Forelimb muscle (tissue), 1 donor: ENCODE measurements at places on chromosomes 16 and 17. TPM values are rescaled to one million over a fixed set of nuclear protein-coding genes. Genes with fewer than 3 reads are reported as not detected.

GRCh38 chr17:83067718-83068261, 11.6 kb upstream of the METRNL start:
- DNase-seq, result no peak

- no peak for DNase-seq
Measured at GRCh38 chr17:55063885-55064874, 95.6 kb downstream of the STXBP4 start.

- no peak for DNase-seq
Measured at GRCh38 chr17:51869387-51869786, 289.1 kb downstream of the CA10 start.

DNA sequence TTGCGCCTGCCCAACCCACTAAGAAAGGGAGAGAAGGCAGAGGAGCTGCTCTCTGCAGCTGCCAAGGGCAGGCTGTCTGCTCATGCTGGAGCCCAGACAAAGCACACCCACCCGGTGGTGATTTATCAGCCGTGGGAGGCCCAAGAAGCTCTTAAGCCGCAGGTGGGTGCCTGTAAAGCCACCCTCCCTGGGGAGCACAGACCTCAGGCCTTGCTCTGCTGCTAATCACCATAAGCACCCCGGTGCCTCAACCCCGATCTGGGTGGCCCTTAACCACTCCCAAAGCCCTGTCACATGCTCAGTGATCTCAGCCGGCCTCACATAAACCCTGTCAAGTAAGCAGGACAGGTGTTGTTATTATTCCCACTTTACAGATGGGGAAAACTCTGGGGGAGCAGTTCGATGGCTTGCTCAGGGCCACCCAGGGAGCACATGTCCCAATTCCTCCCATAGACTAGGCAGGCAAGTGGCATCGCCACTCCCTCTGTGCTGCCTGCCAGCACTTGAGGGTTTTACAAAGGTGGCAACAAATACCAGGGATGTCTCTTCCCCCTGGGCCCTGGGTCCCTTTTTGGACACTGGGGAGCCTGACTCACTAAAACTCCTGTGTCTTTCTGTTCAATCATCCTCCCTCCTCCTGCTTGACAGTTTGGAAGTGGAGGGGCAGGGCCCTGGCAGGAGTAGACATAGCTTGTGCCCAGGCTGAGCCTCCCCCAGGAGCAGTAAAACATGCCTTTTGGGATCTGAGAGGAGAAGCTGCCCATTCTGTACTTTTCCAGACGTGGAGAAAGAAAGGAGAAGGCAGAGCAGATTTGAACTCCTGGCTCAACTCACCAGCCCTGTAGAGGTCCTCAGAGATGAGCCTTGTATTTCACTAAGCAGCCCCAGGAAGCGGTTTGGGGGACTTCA, 299.3 kb downstream of the SOX9 start:
- no peak for DNase-seq

GRCh38 chr16:6133009-6133557, 1035.5 kb upstream of the EEF2KMT start:
- DNase-seq, result no peak

DNA sequence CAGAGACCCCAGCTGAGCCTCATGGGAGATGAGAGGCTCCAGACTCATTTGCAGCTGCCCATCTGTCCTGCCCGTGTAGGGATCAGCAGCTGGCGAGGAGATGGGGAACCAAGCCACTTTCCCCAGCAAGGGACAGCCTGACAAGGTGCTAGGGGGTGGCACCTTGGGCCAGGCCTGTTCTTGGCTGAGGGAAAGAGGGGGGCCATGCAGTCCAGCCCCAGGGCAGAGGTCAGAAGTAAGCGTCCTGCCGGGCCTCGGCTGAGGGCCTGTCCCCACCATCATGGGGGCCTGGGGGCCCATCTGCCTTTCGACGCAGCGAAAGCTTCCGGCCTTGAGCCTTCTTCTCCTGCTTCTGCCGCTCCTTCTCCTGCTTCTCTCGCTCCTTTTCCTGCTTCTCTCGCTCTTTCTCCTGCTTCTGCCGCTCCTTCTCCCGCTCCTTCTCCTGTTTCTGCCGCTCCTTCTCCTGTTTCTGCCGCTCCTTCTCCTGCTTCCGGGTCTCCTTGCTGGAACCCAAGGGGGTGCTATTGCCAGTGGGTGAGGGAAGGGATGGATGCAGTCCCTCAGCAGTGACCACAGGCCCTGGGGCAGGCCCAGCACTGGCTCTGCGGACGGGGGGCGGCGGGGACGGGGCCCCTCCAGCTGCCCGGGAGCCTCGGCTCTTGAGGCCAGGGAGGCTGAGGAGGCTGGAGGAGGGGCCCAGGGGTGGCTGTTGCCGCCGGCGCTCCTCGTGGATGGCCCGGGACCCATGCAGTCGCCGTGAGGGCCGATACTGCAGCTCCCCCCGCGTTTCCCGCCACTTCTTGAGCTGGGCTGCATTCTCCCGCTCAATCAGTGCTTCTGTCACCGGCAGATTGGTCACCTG, 2.8 kb upstream of the CD2BP2 start:
- no peak for DNase-seq

GRCh38 chr17:80961541-80962330, 29.9 kb upstream of the CHMP6 start:
- DNase-seq, result no peak

- DNase-seq, result no peak
Measured at GRCh38 chr17:46915596-46915995, 7.4 kb upstream of the GOSR2 start.

GRCh38 chr16:76204249-76204648, 73.0 kb upstream of the CNTNAP4 start:
- no peak for DNase-seq

GRCh38 chr16:3443108-3444031, at the start of the genes NAA60 and ZNF597:
NAA60 (plus strand) TSS chr16:3443680; CDS start chr16:3476228, 32,548 bp downstream.
ZNF597 (minus strand) TSS chr16:3443504; CDS start chr16:3443153, 351 bp downstream.
- peak; percentile 83 for DNase-seq

DNA sequence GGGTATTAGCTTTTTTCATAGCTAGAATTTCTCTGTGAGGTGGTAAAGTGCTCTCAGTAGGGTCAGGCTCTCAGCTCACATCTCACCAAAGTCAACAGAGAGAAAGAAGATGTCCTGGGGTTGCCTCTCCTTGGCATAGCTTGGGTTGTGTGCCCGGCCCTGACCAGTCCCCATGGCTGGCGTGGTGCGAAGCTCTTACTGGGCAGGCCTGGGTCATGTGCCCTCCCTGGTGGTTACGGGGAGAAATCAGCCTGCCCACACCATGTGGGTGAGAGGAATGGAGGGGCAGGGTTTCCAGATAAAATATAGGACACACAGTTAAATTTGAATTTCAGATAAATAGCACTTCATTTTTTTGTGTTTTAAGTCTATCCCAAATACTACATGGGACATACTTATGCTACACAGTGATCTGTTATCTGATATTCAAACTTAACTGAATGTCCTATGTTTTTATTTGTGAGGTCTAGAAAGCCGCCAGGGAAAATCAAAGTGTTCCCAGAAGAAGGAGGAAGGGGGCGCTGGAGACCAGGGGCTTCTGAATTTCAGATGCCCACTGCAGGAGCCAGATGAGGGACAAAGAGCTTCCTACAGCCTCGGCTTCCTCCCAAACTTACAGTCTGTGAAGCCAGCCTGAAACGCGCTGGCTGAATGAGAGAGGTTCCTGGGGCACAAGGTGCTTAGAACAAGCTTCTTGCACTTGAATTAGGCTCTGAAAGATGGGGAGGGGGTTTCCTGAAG, 45.4 kb downstream of the NKD1 start:
- no peak for DNase-seq

- DNase-seq, result no peak
Measured at GRCh38 chr16:74929636-74930035, 55.3 kb downstream of the WDR59 start.

GRCh38 chr16:28932339-28933141, 769 bp downstream of the CD19 start:
- DNase-seq, result no peak

DNA sequence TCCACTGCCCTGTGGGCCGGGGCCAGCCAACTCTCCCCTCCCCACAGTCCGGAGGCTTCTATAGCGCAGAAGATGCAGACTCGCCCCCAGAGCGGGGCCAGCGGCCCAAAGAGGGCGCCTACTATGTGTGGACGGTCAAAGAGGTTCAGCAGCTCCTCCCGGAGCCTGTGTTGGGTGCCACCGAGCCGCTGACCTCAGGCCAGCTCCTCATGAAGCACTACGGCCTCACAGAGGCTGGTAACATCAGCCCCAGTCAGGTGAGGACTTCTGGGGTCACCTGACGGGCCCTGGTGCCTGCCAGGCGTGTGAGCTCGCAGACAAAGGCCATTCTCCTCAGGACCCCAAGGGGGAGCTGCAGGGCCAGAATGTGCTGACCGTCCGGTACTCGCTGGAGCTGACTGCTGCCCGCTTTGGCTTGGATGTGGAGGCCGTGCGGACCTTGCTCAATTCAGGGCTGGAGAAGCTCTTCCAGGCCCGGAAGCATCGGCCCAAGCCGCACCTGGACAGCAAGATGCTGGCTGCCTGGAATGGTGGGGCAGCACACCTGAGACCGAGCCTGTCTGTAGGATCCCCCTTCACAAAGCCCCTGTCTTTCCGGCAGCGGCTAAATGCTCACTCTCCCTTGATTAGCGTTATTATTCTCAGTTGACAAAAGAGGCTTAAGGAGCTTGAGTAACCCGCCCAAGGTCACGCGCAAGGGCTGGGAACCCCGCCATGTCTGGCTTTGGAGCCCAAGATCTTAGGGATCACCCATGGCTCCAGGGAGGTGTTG, 3.9 kb downstream of the SPATA20 start:
- DNase-seq, result no peak

DNA sequence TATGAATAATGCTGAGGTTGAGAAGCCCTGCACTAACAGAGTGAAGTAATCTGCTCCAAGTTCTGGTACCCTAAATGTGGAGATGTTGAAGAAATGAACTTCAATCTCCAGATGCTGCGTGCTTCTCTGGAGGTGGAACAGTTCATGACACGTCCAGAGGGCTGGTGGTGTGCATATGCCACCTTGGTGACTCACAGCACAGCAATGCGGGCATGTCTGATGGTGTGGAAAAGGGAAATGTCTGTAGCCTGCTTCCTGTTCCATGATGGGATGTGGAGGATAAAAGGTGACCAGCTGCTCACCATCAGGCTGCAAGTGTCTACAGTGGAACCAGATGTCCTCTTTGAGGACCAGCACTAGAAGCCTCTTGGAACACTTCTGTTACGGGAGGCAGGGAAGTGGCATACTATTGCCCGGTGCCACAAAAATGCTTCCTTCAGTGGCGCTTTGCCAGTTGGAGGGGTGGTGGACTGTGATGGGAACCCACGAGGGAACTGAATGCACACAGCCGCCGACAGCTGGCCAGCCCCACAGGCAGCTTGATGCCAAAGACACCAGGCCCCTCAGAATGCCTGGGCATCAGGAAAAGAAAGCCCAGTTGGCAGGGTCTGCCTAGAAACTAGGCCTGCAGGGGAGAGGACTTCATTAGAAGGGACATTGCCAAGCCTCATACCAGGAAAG, 19.9 kb downstream of the SNX11 start:
- no peak for DNase-seq

DNA sequence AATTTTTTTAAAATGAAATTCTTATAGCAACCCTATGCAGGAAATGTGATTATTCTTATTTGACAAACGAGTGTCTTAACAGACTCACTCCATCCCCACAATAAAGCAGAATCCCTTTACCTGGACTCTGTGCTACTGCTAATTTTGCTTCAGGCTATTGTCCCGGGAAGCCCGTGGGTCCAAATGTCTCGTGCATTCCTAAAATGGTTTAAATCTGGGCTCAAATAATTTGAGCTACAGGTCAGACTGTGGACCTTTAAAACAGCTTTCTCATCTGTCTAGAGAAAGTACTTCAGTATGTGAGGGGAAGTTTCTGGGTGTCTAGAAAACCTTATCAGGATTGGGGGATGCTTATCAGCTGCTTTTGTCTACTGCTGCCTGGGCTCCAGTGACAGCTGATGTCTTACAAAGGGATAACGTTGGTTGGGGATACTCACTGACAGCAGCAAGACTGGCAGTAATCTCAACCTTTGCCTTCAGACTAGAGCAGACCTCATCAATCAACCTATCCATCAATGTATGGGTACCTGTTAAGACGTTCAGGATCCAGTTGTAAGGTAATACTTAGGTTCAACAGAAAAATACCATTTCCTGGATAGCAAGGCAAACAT, 197.9 kb upstream of the CDH11 start:
- DNase-seq, result no peak

DNA sequence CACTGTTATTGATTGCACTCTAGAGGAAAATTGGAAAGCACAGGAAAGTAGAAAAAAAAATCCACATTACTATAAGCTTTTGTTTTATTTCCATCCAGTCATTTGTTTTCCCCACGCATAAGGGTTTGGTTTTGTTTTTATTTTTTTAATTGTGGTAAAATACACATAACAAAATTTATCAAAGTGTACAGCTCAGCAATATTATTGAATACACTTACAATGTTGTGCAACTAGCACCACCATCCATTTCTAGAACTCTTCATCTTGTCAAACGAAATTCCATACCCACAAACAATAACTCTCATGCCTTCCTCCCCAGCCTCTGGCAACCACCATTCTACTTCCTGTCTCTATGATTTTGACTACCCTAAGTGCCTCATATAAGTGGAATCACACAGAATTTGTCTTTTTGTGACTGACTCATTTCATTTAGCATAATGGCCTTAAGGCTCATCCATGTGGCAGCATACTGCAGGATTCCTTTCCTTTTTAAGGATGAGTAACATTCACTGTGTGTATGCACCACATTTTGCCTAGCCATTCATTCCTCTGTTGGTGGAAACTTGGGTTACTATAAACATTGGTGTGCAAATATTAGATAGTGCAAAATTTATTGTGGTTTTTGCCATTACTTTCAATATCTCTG, 11.1 kb downstream of the SPPL2C start:
- no peak for DNase-seq

- no peak for DNase-seq
Measured at GRCh38 chr16:30474074-30474452, 1.5 kb downstream of the ITGAL start.

DNA sequence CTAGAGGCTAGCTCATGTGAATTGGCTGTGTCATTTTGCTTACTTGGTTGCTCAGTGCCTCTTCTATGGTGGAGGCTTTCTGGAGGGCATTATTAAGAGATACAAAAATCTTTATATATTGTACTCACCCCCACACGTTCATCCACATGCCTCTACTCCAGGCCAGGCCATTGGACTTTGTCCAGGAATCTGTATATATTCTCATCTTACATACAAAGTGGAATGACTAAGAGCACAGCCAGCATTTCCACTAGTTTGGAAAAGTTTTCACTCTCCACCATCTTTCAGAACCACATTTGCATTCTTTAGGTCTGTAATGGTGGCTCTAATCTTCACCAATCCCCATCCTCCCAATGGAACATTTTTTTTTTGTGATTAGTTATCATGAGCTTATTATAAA, 4.8 kb upstream of the GLG1 start:
- no peak for DNase-seq

WDR90 gene
- polyA plus RNA-seq, result 17.9 TPM

SEZ6L2 gene
- 2.5 TPM for polyA plus RNA-seq

GAS2L2 gene
- polyA plus RNA-seq, result not detected

CCDC200 gene
- 10.0 TPM for polyA plus RNA-seq

GRIN2C gene
- polyA plus RNA-seq, result 0.71 TPM

SLC6A2 gene
- 2.1 TPM for polyA plus RNA-seq

KRT31 gene
- 5.9 TPM for polyA plus RNA-seq

SSTR5 gene
- polyA plus RNA-seq, result not detected

MAPT gene
- 12.3 TPM for polyA plus RNA-seq

C17orf113 gene
- polyA plus RNA-seq, result 1.2 TPM

ORC6 gene
- 10.3 TPM for polyA plus RNA-seq

PYY gene
- not detected for polyA plus RNA-seq
